Umbilical cord (tissue), 2 donors: ENCODE measurements at places on chromosomes 5 and 9. TPM values are rescaled to one million over a fixed set of nuclear protein-coding genes. Genes with fewer than 3 reads are reported as not detected.

FCHO2 gene
- total RNA-seq: 38.0 TPM

DIPK1B gene
- total RNA-seq: 3.1 TPM

PCDHGA12 gene
- 14.4 TPM for total RNA-seq

ZMAT2 gene
- 35.4 TPM for total RNA-seq

QRFP gene
- 0.48 TPM for total RNA-seq

ZFYVE16 gene
- 51.0 TPM for total RNA-seq

ZNF484 gene
- 24.6 TPM for total RNA-seq

ADRB2 gene
- total RNA-seq: 3.4 TPM

PDCD1LG2 gene
- 12.8 TPM for total RNA-seq

CCNH gene
- 124 TPM for total RNA-seq

IGFBPL1 gene
- total RNA-seq: 2.9 TPM

ITGA2 gene
- total RNA-seq: 10.6 TPM

DNAJA1 gene
- total RNA-seq: 51.3 TPM

TSPAN17 gene
- total RNA-seq: 14.7 TPM

MYMK gene
- total RNA-seq: not detected

DOCK2 gene
- 72.5 TPM for total RNA-seq

IFNA2 gene
- total RNA-seq: 5.8 TPM

PLPPR1 gene
- total RNA-seq: 2.9 TPM

F2RL1 gene
- 3.9 TPM for total RNA-seq

IFNA16 gene
- 0.72 TPM for total RNA-seq

SLC36A2 gene
- 1.7 TPM for total RNA-seq

SPATA31E1 gene
- total RNA-seq: 2.9 TPM

C9orf153 gene
- 0.72 TPM for total RNA-seq

MLANA gene
- 1.2 TPM for total RNA-seq

RPL12 gene
- total RNA-seq: 1,065 TPM
